ENCODE measurements at places on chromosomes 1 and 21.

GRCh38 chr1:54099061-54099610 is 45.7 kb downstream of the TCEANC2 start:
- no peaks in the 10 kb centered on the region for H3K4me1 ChIP-seq
- no peak for DNase-seq
- peaks cover 24% of the 10 kb centered on the region for H3K36me3 ChIP-seq
- no peaks in the 10 kb centered on the region for H3K27me3 ChIP-seq
- no peak overlapping the region for H3K4me3 ChIP-seq
- H3K27ac ChIP-seq = no peak overlapping the region

DNA sequence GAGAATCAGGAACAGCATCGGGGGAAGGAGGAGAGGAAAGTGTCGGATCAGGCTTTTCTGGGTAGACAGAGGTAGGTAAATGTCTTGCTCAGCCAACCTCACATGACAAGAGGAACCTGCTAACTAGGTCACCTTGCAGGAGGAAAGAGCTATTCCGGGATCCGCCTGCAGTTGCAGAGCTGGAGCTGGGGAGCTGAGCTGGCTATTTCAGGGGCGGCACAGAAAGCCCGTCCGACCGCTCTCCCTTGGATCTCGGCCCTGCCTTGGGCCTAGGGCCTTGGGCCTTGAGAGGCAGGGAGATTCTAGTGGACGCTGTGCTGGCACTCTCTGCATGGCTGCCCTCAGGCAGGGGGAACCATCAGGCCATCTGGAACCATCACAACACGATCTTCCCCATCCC is 56.5 kb upstream of the CTPS1 start:
- no peaks in the 10 kb centered on the region for H3K36me3 ChIP-seq
- peaks cover 5% of the 10 kb centered on the region for H3K27me3 ChIP-seq
- H3K4me3 ChIP-seq = no peak overlapping the region
- no peak for DNase-seq
- H3K27ac ChIP-seq = no peak overlapping the region

- DNase-seq = no peak
- H3K4me1 ChIP-seq = no peaks in the 10 kb centered on the region
Measured at GRCh38 chr1:118918940-118919259, 69.2 kb downstream of the TBX15 start.

DNA sequence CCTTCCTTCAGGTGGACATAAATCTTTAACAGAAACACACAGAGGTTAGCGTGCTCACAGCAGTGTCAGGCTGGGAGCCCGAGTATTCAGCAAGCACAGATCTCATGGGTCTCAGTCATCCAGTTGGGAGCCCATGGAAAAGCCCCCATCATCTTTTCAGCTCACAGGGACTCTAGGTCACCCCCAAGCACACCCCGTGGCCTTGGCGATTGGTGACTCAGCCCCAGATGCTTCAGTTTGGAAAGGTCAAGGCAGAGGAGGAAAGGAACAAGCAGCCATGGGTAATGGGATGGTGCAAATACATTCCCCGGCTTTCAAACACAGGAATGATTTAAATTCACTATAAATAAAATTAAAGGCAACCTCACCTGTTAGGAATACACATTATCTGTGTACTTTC is 88.9 kb downstream of the PGBD5 start:
- H3K4me1 ChIP-seq = no peaks in the 10 kb centered on the region
- DNase-seq = no peak
- H3K4me3 ChIP-seq = no peak overlapping the region

DNA sequence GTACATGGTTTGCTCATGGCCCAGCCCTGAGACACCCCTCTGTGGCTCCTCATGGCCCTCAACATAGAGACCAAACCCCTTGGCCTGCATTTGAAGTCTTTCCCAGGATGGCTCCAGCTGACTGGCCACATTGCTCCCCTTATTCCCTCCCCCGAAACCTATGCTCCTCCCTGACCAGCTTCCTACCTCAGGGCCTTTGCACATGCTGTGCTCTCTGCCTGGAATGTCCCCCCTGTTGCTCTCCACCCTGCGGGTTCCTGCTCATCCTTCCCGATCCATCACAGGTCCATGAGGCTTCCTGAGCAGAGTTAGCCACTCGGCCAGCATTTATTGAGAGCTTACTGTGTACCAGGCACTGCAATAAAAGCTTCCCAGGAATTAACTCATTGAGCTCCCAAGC is 70.9 kb upstream of the SELENON start:
- H3K27me3 ChIP-seq = peaks cover 4% of the 10 kb centered on the region
- no peak for DNase-seq
- no peak overlapping the region for H3K4me3 ChIP-seq
- H3K36me3 ChIP-seq = no peaks in the 10 kb centered on the region
- no peak overlapping the region for H3K27ac ChIP-seq

DNA sequence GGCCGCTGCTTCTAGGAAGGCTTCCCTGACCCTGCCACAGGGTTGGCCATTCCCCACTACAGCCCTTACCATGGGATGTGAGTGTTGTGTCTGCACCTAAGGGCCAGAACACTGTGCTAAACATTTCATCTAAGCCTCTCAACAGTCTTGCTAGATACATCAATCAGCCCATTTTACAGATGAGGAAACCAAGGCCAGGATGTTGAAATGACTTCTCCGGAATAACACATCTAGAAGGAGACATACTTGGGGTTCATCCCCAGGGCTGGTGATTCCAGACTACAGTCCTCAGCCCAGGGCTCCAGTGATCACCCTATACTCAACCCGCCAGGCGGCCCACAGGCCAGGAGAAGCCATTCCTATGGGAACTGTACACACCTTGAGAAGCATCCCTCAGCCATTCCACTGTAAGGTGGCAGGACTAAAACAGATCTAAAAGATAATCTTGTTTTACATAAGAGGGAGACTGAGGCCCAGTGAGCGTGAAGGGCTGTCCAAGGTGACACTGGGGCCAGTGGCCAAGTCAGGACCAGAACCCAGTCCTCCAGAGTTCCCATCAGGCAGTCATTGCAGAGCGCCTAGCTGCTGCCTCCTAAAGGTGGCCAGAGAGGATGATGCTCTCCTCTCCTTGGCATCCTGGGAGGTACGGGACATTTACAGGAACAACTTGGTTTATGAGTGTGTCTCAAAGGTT is 119.5 kb downstream of the GLIS1 start:
- H3K27ac ChIP-seq = no peak overlapping the region
- H3K4me1 ChIP-seq = no peaks in the 10 kb centered on the region
- DNase-seq = no peak
- H3K4me3 ChIP-seq = no peak overlapping the region
- no peaks in the 10 kb centered on the region for H3K27me3 ChIP-seq
- no peaks in the 10 kb centered on the region for H3K36me3 ChIP-seq

DNA sequence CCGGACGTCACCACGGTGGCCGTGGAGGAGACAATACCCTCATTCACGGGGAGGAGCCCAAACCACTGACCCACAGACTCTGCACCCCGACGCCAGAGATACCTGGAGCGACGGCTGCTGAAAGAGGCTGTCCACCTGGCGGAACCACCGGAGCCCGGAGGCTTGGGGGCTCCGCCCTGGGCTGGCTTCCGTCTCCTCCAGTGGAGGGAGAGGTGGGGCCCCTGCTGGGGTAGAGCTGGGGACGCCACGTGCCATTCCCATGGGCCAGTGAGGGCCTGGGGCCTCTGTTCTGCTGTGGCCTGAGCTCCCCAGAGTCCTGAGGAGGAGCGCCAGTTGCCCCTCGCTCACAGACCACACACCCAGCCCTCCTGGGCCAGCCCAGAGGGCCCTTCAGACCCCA is 7.0 kb downstream of the TNFRSF14 start:
- H3K4me3 ChIP-seq = no peak overlapping the region
- DNase-seq = no peak
- H3K36me3 ChIP-seq = peaks cover 6% of the 10 kb centered on the region

DNA sequence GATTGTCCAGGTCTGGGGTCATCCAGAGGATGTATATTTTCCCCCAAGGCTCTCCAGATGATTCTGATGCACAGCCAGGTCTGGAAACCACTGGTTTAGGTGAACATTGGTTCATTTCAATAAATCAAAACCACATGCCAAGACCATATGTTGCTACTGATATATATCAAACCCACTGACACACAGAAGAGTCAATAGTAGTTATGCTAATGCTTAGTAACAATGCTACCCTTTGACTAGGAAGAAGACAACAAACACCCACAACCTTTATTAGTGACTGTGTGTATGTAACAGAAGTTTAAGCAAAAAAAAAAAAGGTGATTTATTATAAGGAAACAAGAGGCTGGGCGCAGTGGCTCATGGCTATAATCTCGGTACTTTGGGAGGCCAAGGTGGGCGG is 35.6 kb upstream of the POU2F1 start:
- H3K36me3 ChIP-seq = no peaks in the 10 kb centered on the region
- H3K4me1 ChIP-seq = no peaks in the 10 kb centered on the region
- H3K27ac ChIP-seq = no peak overlapping the region

DNA sequence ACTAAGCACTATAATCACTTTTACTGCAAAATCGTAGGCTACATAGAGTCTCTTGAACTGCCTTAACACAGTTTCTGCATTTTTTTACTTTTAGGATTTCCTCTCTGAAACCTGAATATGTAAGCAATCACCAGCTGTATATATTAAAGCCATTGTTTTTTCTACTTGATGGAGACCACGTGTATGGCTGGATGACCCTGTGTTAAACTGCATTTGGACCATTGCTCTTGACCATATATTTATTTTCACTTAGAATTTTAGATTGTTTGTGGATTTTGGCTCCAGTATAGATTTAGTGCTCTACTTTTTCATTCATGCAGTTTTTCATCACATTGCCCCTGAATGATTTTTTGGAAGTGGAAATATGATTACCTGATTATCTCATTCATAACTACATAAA is 320.5 kb upstream of the SGIP1 start:
- no peak overlapping the region for H3K27ac ChIP-seq
- H3K4me3 ChIP-seq = no peak overlapping the region
- DNase-seq = no peak
- H3K27me3 ChIP-seq = no peaks in the 10 kb centered on the region
- H3K4me1 ChIP-seq = peaks cover 7% of the 10 kb centered on the region

- H3K4me1 ChIP-seq = no peaks in the 10 kb centered on the region
- no peaks in the 10 kb centered on the region for H3K36me3 ChIP-seq
- H3K27ac ChIP-seq = no peak overlapping the region
- H3K27me3 ChIP-seq = no peaks in the 10 kb centered on the region
- no peak overlapping the region for H3K4me3 ChIP-seq
- no peak for DNase-seq
Measured at GRCh38 chr21:33761441-33762036, 119.2 kb downstream of the ITSN1 start.

DNA sequence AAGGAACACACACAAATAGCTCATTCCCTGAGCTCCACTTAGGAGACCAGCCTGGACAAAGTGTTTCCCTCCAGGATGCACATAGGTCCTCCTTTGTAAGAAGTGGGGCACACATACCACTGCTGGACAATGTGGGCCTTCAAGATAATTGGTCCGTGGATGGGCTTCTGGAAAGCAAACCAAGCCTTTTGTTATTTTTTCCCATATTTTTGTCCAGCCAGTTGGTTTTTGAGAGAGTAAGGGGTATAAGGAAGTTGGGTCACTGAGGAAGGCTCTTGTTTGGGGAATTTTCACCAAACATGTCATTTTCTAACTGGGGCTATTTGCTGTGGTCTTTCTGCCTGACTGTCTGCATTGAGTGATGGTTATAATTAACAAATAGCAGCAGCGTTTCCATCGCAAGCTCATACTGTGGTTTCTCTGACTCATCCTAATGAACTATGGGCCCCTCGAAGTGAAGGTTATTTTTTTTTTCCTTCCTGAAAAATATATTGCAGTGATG is 306.3 kb upstream of the DUSP10 start:
- DNase-seq = peak; percentile 26
- H3K4me3 ChIP-seq = peak overlapping the region; percentile 22
- peak overlapping the region; percentile 55 for H3K27ac ChIP-seq
- peaks cover 17% of the 10 kb centered on the region for H3K4me1 ChIP-seq

GRCh38 chr1:118039170-118039569 is 109.6 kb downstream of the WDR3 start:
- H3K27ac ChIP-seq = no peak overlapping the region
- peaks cover 13% of the 10 kb centered on the region for H3K27me3 ChIP-seq
- no peaks in the 10 kb centered on the region for H3K36me3 ChIP-seq
- H3K4me1 ChIP-seq = no peaks in the 10 kb centered on the region
- DNase-seq = no peak

- H3K27me3 ChIP-seq = peaks cover 3% of the 10 kb centered on the region
- H3K4me1 ChIP-seq = no peaks in the 10 kb centered on the region
- DNase-seq = no peak
- H3K27ac ChIP-seq = no peak overlapping the region
Measured at GRCh38 chr1:81689531-81689941, 111.2 kb upstream of the ADGRL2 start.

- H3K36me3 ChIP-seq = no peaks in the 10 kb centered on the region
- peaks cover 26% of the 10 kb centered on the region for H3K27me3 ChIP-seq
- H3K4me3 ChIP-seq = no peak overlapping the region
- H3K27ac ChIP-seq = no peak overlapping the region
- DNase-seq = no peak
Measured at GRCh38 chr1:220378571-220379302, 106.5 kb upstream of the RAB3GAP2 start.

- H3K4me3 ChIP-seq = no peak overlapping the region
- H3K27me3 ChIP-seq = no peaks in the 10 kb centered on the region
Measured at GRCh38 chr1:109080441-109081082, 4.8 kb upstream of the TAF13 start.

- H3K27me3 ChIP-seq = no peaks in the 10 kb centered on the region
- H3K4me3 ChIP-seq = no peak overlapping the region
- peak; percentile 33 for DNase-seq
Measured at GRCh38 chr1:243596431-243597062, 253.5 kb downstream of the AKT3 start.

- peaks cover under 1% of the 10 kb centered on the region for H3K4me1 ChIP-seq
- DNase-seq = no peak
- H3K4me3 ChIP-seq = no peak within 1 kb of the TSS
- no peak within 1 kb of the TSS for H3K27ac ChIP-seq
- H3K27me3 ChIP-seq = no peaks in the 10 kb centered on the region
- no peaks in the 10 kb centered on the region for H3K36me3 ChIP-seq
Measured at GRCh38 chr1:15736038-15736891, at the start of gene SLC25A34. TSS of gene SLC25A34 (plus strand) at chr1:15736258. CDS start at chr1:15736486, 228 bp downstream.

DNA sequence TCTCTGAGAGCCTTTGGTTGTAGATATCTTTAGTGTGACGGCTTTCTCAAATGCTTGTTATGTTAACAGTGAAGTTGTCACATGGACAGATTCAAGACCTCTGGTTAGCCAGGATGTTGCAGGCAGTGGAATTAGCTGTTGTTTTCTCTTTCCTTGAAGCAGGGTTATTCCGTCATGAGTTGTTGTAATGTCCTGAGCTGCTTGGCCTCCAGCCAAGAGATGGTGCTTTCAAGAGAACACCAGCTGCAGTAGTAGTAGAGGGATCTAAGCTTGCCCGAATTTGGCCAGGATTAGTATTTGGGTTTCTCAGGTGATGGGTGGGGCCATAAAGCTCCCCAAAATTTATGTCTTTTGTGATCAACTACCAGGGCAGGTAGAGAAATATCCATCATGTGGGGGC is 13.4 kb downstream of the KCNE1 start:
- H3K4me3 ChIP-seq = no peak overlapping the region
- no peaks in the 10 kb centered on the region for H3K4me1 ChIP-seq
